ENCODE measurements at places on chromosomes 3 and 15.

- DNase-seq = peak; percentile 75
Observed at GRCh38 chr3:66450390-66451022, 50.3 kb downstream of the LRIG1 start.

DNA sequence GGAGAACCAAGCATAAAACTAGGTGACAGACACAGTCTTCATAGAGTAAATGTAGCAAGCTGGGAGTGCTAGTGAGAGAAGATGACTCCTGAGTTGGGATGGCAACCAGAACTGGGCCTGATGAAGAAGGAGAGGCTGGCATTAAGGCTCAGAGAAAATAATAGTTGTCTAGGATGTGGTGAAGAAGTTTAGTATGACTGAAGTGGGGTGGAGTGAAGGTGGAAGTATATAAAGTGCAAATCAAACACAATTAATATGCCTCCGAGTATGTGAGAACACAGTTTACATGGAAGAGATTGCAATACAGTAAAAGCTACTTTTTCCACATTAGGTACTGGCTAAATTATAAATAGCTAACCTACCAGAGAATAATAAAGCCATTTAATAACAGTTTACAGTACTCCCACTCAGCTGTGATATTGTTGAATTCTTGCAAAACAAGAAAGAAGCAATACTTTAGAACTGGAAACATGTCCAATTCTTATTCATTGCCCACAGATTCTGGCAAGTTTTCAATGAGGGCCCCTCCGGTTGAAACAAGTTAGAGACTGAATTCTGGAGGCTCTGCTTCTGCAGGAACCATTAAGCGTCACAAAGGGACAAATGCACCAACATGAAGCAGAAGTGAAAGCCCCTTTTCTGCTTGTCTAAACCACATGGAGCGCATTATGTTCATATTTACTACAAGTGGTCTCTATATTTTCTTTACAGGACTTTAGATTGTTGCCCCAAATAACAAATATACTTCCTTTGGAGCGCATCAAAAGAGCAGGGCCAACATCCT lies 243.7 kb downstream of the SLC9A9 start:
- no peak for DNase-seq

DNA sequence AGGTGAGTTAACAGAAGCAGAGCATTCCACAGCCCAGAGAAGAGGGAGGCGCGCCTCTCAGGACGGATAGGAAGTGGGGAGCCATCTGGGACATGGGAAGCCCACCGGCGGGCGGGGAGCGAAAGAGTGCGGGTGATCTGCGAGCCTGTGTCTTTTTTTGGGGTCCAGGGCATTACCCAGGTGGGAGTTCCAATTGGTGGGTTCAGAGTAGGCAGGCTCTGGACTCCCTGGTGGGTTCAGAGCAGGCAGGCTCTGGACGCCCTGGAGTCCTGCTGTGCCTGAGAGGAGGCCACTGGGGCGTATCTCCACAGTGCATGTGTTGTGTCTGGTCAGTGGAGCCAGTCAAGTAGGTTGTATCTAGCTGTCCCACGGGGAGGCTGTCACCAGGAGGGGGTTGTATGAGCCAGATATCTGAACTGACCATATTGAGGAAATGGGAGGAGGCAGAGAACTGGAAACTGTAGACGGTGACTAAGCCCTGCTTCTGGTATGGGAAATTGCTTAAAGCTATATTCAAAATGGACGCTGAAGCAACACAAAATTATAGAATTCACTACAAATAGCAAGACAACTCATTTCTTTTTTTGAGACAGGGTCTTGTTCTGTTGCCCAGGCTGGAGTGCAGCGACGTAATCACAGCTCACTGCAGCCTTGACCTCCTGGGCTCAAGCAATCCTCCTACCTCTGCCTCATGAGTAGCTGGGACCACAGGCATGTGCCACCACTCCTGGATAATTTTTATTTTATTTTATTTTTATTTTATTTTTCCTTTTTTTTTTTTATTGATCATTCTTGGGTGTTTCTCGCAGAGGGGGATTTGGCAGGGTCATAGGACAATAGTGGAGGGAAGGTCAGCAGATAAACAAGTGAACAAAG lies 34.5 kb upstream of the CHST2 start:
- DNase-seq = peak; percentile 81

DNA sequence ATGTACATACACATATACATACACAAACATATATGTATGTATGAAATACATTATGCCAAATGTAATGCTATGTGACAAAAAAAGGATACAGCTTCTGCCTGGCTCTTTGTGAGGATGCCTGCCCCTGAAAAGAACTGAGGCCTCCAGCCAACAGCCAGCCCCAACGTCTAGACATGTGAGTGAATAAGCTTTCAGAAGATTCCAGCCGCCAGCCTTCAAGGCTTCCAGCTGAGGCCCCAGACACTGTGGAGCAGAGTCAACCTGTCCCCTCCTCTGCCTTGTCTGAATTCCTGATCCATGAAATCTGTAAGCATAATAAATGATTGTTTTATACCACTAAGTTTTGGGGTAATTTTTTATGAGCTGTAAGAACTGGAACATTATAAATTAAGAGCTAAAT lies 24.7 kb downstream of the GXYLT2 start:
- DNase-seq = peak; percentile 58

DNA sequence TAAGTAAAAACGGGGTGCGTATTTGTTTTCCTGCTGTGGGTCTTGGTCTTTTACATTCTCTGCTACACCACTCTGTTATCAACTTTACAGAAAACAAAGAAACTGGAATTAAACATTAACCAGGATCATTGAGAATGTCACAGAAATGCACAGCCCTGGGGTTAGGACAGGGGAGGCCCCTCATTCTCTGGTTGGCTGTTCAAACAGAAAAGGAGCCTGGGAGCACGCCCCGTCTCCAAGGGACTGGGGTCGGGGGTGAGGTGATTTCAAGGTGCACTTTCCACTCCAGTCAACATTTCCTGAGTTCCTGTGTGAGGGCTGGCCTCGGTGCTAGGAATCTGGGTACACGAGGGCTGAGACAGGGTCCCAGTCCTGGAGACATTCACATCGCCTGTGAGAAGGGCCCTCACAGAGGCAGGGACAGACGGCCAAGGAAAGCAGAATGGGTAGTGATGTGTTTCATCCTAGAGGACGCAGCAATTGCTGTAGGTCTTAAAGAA lies 30.3 kb downstream of the CPN2 start:
- DNase-seq = no peak

- DNase-seq = no peak
Observed at GRCh38 chr15:31221936-31222515, 104.6 kb upstream of the KLF13 start.

GRCh38 chr3:10653241-10653640 lies 147.9 kb upstream of the ATP2B2 start:
- no peak for DNase-seq

GRCh38 chr15:95603802-95604201 lies 726.7 kb upstream of the NR2F2 start:
- no peak for DNase-seq

- no peak for DNase-seq
Observed at GRCh38 chr3:25442486-25442885, 14.4 kb downstream of the RARB start.

GRCh38 chr3:115562636-115563267 lies 60.6 kb upstream of the GAP43 start:
- DNase-seq = no peak

GRCh38 chr3:187995043-187995400 lies 158.9 kb upstream of the LPP start:
- no peak for DNase-seq

DNA sequence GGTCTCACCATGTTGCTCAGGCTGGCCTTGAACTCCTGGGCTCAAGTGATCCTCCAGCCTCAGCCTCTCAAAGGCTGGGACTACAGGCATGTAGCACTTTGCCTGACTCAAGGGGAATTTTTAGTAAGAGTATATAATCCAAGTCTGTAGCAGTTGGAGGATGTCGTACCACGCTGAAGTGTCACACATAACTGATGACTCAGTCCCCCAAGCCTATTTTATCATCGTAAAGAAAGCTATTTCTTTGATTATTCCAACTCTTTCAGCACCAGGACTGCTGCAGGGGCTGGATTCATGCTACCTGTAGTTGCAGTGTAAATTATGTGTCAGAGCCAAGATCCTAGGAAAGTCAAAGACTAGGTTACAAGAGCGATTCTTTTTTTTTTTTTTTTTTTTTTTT lies 1.4 kb upstream of the PRKCI start:
- DNase-seq = no peak

DNA sequence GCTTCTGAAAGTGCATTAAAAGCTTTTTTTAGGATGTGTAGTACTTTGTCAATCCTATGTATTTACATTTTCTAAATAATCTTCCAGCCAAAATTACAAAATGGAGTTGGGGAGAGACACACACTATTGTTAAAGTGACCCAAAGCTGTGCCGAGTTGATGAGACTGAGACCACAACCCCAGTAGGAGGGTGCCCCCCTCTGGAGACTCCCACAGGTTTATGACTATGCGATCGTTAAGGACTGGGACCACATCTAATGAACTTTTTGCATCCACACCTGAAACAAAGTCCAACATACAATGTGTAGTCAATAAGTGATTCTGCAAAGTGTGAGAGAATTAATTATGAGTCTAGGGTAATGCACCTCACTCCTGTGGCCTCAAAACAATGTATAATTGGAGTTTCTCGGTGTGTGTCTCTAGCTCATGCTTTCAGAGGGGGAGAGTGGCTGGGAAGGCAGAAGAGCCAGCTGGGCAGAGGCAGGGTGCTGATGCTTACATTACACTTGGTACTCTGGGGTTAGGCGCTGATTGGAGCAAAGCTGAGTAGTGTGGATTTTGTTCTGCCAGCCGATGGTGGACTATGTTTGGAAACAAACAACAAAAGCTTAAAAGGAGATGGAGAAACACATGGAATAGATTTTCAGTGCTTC lies 102.8 kb downstream of the KCNH8 start:
- no peak for DNase-seq

- DNase-seq = no peak
Observed at GRCh38 chr3:140370686-140371085, 307.2 kb upstream of the TRIM42 start.

- DNase-seq = no peak
Observed at GRCh38 chr3:141074529-141074928, 23.4 kb downstream of the SPSB4 start.

DNA sequence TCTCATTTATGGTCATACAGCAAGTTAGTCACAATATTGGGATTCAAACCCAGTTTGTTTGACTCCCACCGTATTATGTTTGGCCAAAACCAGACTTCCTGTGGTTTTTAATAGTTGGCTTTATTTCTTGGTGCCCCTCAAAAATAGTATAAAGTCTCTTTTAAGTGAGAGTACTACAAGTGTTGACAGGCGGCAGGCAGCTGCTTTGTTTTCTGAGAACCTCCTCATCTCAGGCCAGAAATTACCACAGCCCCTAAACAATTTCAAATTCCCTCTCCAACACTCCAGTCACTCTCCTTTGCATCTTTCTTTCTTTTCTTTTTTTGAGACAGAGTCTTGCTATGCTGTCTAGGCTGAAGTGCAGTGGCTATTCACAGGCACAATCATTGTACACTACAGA lies 121.5 kb downstream of the POLR2M start:
- no peak for DNase-seq

- no peak for DNase-seq
Observed at GRCh38 chr3:115547207-115547606, 76.1 kb upstream of the GAP43 start.

GRCh38 chr3:97820780-97821179 lies 1.0 kb upstream of the CRYBG3 start:
- no peak for DNase-seq

DNA sequence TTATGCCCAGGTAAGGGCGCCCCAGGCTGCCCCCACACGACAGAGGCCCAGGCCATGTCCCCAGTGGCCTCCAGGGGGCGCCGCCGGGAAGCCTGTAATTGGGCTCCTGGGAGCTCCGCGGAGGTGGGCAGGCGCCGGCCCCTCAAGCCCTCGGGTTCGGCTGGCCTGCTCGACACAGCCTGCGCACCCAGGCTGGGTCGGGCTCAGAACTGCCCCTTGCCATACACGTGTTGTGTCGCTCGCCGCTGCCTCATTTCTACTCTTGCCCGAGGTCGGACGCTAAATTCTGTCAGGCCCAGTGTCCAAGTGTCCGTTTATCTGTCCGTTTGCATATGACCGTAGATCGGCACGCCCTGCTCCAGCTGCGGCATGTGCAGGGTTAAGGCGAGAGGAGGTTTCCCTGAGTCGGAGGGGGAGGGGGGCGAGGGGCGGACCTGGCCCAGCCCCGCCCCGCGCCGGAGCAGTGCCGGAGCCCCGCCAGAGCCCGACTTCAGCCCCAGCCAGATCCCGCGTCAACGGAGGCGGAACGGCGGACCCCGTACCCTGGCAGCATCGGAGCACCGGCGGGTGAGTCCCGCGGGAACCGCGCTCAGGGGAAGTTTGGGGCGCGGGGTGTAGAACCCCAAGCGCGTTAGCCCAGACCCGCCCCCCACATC lies at the start of gene KLHDC8B:
TSS of gene KLHDC8B (plus strand) at position 480 of the 656 bp plus-strand sequence. CDS start 1,172 bp downstream, outside the sequence.
- peak; percentile 86 for DNase-seq

- DNase-seq = no peak
Observed at GRCh38 chr3:168218600-168218999, 122.9 kb upstream of the GOLIM4 start.

- no peak for DNase-seq
Observed at GRCh38 chr15:62527387-62527786, 362.3 kb upstream of the C2CD4B start.

- DNase-seq = no peak
Observed at GRCh38 chr15:43799945-43800285, at the start of gene SERINC4. SERINC4 (minus strand) TSS chr15:43800220; CDS start chr15:43799986, 234 bp downstream.

DNA sequence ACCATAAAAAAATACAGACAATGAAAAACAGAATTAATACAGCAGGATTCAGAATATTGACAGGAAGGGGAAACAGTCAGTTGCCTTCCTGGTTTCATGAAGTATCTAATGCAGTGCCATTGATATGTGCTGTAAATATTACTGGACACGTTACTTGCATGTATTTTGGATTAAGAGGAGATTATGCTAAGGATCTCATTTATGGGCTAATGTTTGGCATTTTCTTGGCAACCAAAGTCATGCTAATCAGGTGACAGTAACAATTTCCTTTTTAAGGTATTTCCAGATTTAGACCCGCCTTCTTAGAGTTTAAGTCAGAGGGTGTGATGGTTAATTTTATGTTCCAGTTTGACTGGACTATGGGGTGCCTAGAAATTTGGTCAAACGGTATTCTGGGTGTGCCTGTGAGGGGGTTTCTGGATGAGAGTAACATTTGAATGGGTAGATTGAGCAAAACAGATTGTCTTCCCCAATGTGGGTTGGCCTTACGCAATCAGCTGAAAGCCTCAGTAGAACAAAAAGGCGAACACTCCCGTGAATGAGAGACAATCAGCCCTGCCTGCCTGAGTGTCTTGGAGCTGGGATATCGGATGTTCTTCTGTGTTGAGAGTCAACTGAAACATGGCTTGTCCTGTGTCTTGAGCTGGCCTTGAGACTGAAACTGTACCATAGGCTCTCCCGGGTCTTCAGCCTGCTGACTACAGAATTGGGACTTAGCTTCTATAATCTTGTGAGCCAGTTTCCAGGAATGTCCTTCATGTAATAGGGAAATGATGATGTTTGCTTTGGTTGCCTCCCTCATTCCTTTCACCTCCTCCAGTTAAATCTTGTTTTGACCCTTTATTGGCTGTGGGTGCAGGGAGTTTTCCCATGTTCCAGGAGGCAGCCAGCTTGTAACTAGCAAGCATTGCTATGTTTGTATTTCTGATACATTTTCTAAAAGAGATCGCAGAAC lies 10.5 kb downstream of the SQOR start:
- peak; percentile 76 for DNase-seq
